Neural cell (in vitro differentiated cells): ENCODE measurements at places on chromosomes 3 and 15. TPM values are rescaled to one million over a fixed set of nuclear protein-coding genes. Genes with fewer than 3 reads are reported as not detected.

Gene CCDC33
- 1.4 TPM in 2 replicates for polyA plus RNA-seq

Gene ALDH1A3
- 0.06 and 0.12 TPM in 2 replicates for polyA plus RNA-seq

Gene CSPG4
- not detected in 2 replicates for polyA plus RNA-seq

Gene STOML1
- 49.5 and 59.4 TPM in 2 replicates for polyA plus RNA-seq

Gene CTXN2
- polyA plus RNA-seq = 0.54 and 0.69 TPM in 2 replicates

Gene MCF2L2
- 9.3 and 10.0 TPM in 2 replicates for polyA plus RNA-seq

Gene GOLGA8M
- polyA plus RNA-seq = not detected in 2 replicates

Gene FBXO40
- not detected in 2 replicates for polyA plus RNA-seq

Gene PLSCR5
- polyA plus RNA-seq = 0.37 TPM in 1 of 2 replicates, not detected in the other

Gene STRIT1
- polyA plus RNA-seq = 1.1 and 1.2 TPM in 2 replicates

Gene ANKRD34C
- polyA plus RNA-seq = not detected in 2 replicates

Gene ABCF3
- 40.3 and 52.6 TPM in 2 replicates for polyA plus RNA-seq

Gene SAMD7
- not detected in 2 replicates for polyA plus RNA-seq

Gene CNOT10
- polyA plus RNA-seq = 48.8 and 53.8 TPM in 2 replicates

Gene ZNF106
- 18.6 and 24.0 TPM in 2 replicates for polyA plus RNA-seq

Gene UNC13C
- polyA plus RNA-seq = 2.9 and 4.0 TPM in 2 replicates

Gene FOXB1
- polyA plus RNA-seq = not detected in 2 replicates
